Activated T-cell treated with anti-CD3 and anti-CD28 coated beads, Interleukin-2, amount 50 U/mL, for 72 hours (primary cell): ENCODE measurements at places on chromosomes 12 and 14.
A peak's percentile ranks its signal among the peaks of the same experiment; 100 is the strongest.

DNA sequence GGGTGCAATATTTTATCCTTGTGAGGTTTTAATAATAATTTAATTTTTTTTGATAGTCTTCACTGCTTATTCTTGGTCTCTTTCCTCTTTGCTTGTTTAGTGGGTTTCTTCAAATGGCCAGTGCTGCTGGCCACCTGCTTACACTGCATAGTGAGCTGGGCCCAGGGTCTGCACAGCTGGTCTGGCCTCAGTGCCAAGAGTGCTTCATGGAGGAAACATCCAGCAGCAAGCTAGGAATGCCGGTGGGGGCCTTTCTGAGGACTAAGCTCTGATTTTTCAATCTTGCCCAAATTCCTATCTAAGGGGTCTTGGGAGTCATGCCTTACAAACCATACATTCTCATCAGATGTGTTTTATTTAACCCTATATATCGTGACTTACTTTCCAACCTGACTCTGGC is 13.3 kb upstream of the BDKRB2 start:
- DNase-seq: no peak

GRCh38 chr14:91831337-91831736 is 36.0 kb downstream of the TC2N start:
- no peak for DNase-seq

DNA sequence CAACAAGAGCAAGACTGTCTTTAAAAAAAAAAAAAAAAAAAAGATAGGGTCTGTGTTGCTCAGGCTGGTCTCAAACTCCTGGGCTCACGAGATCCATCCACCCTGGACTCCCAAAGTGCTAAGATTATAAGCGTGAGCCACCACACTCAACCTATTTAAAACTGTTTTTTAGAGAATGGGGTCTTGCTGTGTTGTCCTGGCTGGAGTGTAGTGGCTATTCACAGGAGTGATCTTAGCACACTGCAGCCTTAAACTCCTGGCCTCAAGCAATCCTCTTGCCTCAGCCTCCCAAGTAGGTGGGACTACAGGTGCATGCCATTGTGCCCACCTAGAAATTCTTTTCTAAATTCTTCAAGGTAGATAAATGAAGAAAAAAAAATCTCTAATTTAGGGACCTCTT is 7.6 kb downstream of the COQ10A start:
- DNase-seq: no peak

GRCh38 chr14:99615497-99616157 is 11.6 kb upstream of the CCDC85C start:
- DNase-seq: no peak

- DNase-seq: no peak
Measured at GRCh38 chr12:846421-846820, 94.0 kb downstream of the WNK1 start.

DNA sequence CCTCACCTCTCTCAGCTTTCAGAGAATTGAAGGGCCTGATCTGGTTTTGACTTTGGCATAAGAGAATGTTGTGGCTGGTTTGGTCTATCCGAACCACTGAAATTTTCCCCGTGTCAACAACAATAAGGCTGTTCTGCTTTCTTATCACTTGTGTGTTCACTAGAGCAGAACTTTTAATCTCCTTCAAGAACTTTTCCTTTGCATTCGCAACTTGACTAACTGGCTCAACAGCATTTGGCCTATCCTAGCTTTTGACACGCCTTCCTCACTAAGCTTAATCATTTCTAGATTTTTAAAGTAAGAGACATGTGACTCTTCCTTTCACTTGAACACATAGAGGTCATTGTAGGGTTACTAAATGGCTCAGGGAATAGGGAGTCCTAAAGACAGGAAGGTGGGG is 25.9 kb upstream of the EDDM3A start:
- no peak for DNase-seq

DNA sequence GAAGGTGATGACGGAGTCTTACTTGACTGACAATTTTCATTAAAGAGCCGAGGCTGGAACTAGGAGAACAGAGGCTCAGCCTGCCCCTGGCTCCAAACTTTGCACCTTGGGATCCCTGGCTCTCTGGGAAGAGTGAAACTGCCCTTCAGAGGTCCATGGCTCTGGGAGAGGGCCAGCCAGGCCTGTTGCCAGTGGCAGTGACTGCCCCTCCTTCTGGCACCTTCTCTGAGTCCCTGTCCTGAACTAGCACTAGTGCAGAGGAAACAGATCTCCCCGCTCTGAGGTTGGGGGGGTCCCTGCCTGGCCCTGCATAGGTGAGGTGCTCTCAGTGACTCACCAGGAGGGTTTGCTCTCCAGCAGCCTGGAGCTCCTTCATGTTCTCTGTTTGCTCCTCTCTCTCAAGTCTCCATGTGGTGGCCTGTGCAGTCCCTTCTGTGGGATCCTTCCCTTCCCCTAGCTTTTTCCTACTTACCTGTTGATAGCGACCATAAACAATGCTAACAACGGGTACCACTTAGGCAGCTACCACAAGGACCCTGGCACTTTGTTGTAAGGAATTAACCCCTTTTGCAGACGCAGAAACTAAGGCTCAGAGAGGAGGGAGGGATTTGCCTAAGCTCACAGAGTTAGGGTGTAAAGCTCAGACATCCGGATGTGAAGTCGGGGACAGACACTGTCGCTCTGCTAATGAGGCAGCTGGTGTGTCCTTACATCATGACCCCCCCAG is 22.4 kb downstream of the FAM222A start:
- no peak for DNase-seq

DNA sequence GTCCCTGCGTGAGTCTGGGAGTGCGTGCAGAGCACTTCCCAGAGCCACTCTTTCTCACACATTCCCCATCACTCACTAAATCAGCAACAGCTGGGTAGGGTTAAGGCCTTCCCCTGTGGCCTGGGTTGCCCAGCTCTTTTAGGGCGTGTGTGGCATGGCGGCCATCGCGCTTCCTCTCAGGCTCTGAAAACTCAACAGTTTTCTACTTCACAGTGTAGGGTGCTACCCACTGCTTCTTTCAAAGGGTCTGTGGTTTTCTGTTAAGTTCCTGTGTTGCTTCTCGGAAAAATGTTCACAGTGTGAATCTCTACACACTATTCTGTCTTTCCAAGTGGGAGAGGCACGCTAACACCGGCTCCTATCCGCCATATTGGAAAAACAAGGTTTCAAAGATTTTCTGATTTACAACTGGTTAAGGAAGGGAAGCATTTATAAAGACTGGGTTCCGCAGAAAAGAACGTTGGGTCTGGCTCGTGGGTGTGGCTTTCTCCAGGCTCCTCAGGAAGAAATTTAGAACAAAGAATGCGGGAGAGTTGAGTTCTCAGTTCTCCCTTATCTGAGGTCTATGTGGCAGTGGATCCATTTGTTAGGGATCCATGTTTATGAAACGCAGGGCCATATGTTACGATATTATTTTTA is 34.9 kb upstream of the AEBP2 start:
- DNase-seq: peak; percentile 15

DNA sequence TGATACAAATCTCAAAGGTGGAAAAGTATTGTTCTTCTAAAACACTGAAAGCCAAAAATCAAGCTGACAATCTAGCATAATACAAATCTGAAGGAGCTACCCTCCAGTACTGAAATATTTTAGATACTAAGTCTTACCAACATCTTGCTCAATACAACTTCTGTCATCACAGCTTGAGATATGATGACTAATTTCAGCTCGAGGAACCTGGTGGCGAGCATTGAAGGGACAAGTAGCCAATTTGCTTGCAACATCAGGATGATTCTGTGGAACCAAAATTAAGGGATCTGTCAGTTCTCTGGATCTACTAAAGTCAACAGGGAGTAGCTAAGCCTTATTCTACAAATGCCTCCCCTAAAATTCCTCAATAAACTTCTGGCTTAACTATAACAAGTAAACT is 10.4 kb downstream of the GTSF1 start:
- no peak for DNase-seq

DNA sequence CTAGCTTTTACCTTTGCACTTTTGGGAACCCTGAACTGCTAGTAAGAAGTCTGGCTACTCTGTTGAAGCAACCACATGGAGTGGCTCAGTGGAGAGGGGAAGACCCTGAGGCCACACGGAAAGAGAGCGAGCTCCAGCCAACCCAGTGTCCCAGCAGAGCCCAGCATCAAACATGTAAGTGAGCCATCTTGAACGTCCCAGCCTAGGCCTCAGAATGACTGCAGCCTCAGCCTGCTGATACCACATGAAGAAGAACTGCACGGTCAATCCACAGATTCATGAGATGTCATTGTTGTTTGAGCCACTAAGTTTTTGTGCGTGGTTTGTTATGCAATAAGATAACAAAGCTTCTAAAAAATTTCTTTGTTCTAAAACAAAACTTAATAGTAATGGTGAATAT is 40.2 kb downstream of the TFCP2 start:
- no peak for DNase-seq

GRCh38 chr14:60315196-60315990 is 66.4 kb downstream of the PPM1A start:
- DNase-seq: no peak

DNA sequence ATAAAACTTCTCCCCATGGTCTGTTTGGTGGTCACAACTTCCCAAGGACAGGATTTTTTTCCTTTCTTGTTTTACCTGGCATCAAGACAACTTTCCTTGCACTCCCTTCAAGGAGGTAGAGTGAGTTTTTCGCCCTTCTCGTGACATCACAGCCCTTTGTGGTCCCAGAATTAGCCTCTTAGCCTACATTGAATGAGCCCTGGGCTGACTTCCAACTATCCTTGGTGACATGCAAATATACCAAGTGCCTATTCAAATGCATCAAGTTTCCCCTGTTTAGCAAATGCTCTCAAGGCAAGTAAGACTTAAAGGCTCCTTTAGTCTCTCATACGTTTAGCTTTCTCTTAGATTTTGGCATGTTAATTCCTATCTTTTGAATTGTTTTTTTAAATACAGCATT is 36.6 kb downstream of the TC2N start:
- peak; percentile 14 for DNase-seq

- DNase-seq: no peak
Measured at GRCh38 chr14:76984787-76985375, 43.6 kb downstream of the IRF2BPL start.

- DNase-seq: no peak
Measured at GRCh38 chr12:4282892-4283511, 9.4 kb downstream of the CCND2 start.

GRCh38 chr12:116538076-116538591 is 21.0 kb upstream of the MAP1LC3B2 start:
- DNase-seq: no peak

DNA sequence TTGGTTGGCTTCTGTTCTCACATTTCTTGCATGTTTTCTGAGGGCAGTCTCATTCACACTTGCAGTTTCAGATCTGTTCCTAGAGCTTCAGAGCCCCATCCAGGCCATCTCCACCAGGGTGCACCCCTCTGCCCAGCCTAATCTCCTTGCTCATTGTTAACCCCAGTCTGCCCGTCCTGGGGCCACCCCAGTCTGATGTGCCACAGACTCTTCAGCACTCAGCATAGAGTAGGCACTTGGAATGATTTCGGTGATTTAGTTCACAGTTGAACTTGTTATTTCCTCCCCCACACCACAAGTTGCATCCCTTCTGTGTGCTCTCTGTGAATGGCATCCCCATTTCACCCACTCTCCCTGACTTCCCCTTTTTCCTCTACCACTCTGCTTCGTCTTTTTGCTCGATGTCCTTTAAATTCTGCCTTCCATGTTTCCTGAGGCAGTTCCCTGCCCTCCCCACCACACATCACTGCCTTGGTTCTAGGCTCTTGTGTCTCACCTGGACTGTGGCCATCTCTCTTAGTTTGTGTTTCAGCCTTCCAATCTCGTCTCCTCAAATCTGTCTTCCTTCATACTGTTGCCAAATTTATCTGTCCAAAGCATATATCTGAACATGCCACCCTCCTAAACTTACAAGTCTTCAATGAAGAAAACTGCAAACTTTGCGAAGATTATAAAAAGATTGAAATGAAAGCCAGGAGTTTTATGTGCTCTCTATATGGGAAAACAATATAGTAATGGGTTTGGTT is 41.5 kb downstream of the ANO6 start:
- DNase-seq: no peak

DNA sequence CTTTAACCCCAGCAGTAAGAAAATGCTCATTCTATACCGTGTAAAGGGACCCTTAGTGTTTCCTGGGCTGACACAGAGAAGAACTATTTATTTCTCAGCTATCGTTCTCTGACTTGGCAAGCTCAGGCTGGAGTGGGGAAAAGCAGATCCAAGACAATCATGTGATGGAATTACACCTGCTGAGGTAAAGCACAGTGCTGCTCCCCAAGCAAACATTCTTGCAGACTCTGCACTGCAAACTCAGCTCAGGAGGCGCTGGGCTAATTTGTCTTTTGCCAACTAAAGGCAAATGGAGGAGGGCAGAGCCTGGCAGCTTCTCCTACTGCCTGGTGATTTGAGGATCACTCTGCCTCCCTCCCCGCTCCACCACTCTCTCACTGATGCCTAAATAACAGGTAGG is 57.8 kb upstream of the FUT8 start:
- no peak for DNase-seq

- no peak for DNase-seq
Measured at GRCh38 chr12:54374562-54375258, 9.8 kb downstream of the ZNF385A start.

- no peak for DNase-seq
Measured at GRCh38 chr12:111312016-111312415, 56.9 kb downstream of the PHETA1 start.

- DNase-seq: no peak
Measured at GRCh38 chr12:2644683-2645405, 149.9 kb upstream of the FKBP4 start.
